SK-N-SH (cell line): ENCODE measurements at places on chromosomes 2 and 18. TPM values are rescaled to one million over a fixed set of nuclear protein-coding genes. Genes with fewer than 3 reads are reported as not detected.

DNA sequence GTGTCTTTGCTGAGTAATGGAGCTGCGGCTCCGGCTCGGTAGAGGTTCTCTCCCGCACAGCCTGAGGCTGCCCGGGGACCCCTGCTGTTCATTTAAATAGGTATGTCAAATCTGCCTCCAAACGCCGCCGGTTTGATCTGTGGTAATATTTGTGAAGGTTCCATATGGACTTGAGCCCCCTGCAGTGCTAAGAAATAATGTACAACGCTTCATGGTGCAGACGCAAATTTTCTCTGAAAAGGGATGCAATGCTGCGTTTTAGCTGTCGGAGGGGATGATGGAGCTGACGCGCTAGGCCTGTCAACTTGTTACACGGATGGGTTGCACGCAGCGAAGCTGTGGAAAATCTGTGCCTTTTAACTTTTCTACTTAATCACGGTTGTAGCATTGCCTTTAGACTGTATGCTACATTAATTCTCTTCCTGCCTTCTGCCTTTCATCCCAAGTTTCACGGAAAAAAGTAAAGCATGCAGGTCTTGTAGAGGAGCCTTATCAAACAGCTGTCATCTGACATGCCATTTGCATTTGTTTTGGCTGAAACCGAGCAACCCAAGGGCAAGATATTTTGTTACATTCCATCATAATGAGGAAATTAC is 43.2 kb downstream of the MRPS9 start:
- peaks cover 8% of the 10 kb centered on the region; the same call in 1 of the 2 replicates for H3K36me3 ChIP-seq
- H3K4me1 ChIP-seq, result peaks cover 4% of the 10 kb centered on the region; the same call in 1 of the 2 replicates
- no peak overlapping the region for H3K27ac ChIP-seq
- no peak overlapping the region for H3K4me3 ChIP-seq

Gene SEC11C
- polyA plus RNA-seq, result 19.0 and 21.7 TPM in 2 replicates

Gene RGPD5
- 7.7 and 9.4 TPM in 2 replicates for polyA plus RNA-seq

- peak overlapping the region; percentile 96 for H3K27ac ChIP-seq
- no peaks in the 10 kb centered on the region for H3K27me3 ChIP-seq
- DNase-seq, result peak; percentile 64
- peaks cover 12% of the 10 kb centered on the region for H3K36me3 ChIP-seq
- H3K4me3 ChIP-seq, result peak overlapping the region; percentile 93
Observed at GRCh38 chr18:3451989-3452749, 2.2 kb downstream of the TGIF1 start.

DNA sequence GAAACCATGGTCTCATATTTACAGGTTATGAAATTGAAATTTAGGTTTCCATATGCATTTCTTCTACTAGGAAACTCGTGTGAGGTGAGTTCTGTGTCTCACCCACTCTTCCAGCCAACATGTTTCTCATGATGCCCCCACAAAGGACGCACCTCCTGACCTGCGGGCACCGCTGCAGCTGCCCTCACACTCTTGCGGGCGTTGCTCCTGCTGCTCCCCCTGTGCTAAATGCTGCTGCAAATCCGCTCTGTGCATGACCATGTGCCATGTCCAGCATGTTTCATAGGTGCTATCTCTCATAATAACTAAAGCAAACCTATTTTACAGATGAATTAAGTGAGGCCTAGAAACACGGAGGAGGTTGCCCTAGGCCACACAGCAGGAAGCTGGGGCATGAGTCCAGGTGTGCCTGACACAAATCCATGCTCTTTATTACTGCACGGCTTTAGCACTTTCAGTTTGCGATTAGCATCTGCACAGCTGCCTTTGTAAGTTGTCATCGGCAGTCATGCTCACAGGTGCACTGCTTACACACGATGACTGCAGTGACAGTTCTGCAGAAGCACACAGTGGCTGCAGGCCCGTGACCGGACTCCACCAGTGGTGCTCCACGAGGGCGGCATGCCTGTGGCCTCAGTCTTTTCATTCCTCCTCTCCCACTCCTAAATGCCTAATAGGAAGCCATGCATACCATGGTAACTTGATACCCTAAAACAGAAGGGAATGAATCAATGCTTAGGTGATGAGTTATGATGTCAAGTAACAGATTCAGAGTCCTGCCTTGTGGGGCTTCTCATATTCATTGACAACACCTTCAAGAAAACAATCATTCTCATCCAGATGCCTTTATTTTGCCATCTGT is 14.9 kb upstream of the GALR1 start:
- no peaks in the 10 kb centered on the region for H3K4me1 ChIP-seq
- no peaks in the 10 kb centered on the region for H3K27me3 ChIP-seq
- no peak overlapping the region for H3K4me3 ChIP-seq

Gene C2orf72
- 0.32 and 0.35 TPM in 2 replicates for polyA plus RNA-seq

- H3K4me1 ChIP-seq, result no peaks in the 10 kb centered on the region
- no peak overlapping the region for H3K27ac ChIP-seq
- peaks cover 64% of the 10 kb centered on the region for H3K36me3 ChIP-seq
- DNase-seq, result no peak
Observed at GRCh38 chr2:42317486-42317885, 43.5 kb downstream of the COX7A2L start.

- no peak overlapping the region for H3K4me3 ChIP-seq
- H3K36me3 ChIP-seq, result no peaks in the 10 kb centered on the region
- no peaks in the 10 kb centered on the region for H3K4me1 ChIP-seq
- no peak for DNase-seq
- no peaks in the 10 kb centered on the region for H3K27me3 ChIP-seq
Observed at GRCh38 chr2:108305901-108306300, 17.2 kb downstream of the SULT1C2 start.

GRCh38 chr2:78093436-78093835 is 571.3 kb upstream of the LRRTM4 start:
- no peaks in the 10 kb centered on the region for H3K36me3 ChIP-seq
- DNase-seq, result no peak

- no peak overlapping the region for H3K27ac ChIP-seq
- no peaks in the 10 kb centered on the region; the same call in 1 of the 2 replicates for H3K36me3 ChIP-seq
- peaks cover 4% of the 10 kb centered on the region; the same call in 1 of the 2 replicates for H3K4me1 ChIP-seq
Observed at GRCh38 chr18:58502628-58503027, 126.3 kb downstream of the ALPK2 start.

GRCh38 chr2:206112846-206113547 is 27.0 kb upstream of the INO80D start:
- H3K4me1 ChIP-seq, result no peaks in the 10 kb centered on the region
- H3K4me3 ChIP-seq, result no peak overlapping the region
- H3K27ac ChIP-seq, result no peak overlapping the region
- no peaks in the 10 kb centered on the region for H3K36me3 ChIP-seq

DNA sequence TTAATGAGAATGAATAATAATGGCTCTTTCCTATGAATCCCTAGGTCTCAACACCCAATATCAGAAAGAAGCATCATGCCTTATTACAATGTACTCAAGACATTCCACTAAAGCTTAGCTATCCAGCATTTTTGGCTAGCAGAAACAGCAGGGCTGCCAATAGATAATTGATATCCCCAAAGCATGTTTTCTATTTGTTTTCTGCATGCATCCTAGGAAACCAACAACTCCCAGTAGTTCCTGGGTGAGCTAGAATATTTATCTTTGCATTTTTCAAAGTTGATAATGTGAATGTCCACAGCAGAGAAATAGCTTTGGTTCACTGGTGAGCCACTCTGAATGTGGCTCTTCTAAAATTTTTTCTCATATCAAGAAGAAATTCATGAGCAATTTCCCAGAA is 5.8 kb upstream of the ANTXR1 start:
- peaks cover under 1% of the 10 kb centered on the region; the same call in 1 of the 2 replicates for H3K4me1 ChIP-seq
- no peak for DNase-seq
- H3K27me3 ChIP-seq, result no peaks in the 10 kb centered on the region
- no peaks in the 10 kb centered on the region for H3K36me3 ChIP-seq

Gene RAD51AP2
- 0.02 TPM in 1 of 2 replicates, not detected in the other for polyA plus RNA-seq
